ENCODE measurements at places on chromosomes 3 and 15.

DNA sequence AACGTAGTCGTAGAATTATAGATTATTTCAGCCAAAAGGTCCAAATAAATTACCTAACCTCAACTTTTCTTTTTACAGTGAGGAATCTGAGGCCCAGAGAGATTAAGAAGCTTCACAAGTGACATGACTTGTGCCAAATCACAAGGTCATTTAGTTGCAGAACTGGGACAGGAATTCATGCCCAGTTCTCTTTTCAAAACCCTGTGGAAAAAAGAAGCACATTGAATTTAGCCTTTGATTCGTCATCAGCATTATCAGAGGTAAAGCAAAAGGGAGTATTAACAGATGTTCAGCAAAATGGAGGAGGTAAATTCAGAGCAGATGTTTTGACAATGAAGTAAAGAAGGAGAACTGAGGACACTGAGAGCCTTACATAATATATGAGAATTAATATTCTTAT is 4.5 kb downstream of the SERPINI2 start:
- no peak for DNase-seq

GRCh38 chr3:127822041-127822681 is at the start of gene MGLL:
MGLL (minus strand) TSS chr3:127822515; CDS start chr3:127822318, 197 bp downstream.
- DNase-seq, result no peak

GRCh38 chr3:177333533-177334520 is 136.5 kb upstream of the TBL1XR1 start:
- no peak for DNase-seq

- DNase-seq, result no peak
Observed at GRCh38 chr3:30073622-30074021, 532.8 kb upstream of the TGFBR2 start.

DNA sequence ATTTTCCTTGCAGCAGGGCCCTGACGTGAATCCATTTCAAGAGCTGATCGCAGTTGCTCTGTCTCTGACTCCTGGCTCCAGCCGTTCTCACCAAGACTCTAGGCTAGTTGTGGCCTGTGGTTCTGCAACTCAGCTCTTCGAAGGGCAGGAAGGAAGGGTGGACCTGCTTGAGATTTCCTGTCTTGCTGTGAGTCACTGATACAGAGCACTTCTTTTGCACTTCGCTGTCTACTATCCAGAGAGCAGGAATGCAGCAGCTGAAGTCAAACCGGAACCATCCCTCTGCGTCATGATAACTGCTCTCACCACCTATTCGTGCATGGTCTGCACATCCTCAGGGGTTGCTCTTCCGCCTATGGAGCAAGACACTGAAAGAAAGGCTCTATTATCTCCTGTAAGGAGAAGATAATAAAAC is 59.7 kb downstream of the RAP2B start:
- no peak for DNase-seq

DNA sequence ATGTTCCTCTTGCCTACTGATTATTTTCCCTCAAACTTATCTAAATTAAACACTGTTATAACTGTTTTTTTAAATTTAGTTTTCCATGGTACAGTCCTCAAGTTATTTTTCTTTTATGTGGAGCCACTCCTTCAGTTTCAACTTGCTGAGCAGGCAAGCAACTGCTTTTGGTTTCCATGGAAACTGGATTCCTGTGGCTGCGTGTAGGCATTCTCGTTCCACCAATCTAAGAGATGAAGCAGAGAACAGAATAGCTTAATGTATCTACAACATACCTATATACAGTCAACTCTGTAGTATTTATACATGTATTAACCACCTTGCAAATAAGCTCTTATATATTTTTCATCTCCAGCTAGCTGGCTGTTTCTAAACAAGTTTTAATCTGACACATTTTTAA is 25.8 kb upstream of the ANXA2 start:
- DNase-seq, result no peak

- DNase-seq, result no peak
Observed at GRCh38 chr3:46930945-46931403, 45.6 kb downstream of the CCDC12 start.

DNA sequence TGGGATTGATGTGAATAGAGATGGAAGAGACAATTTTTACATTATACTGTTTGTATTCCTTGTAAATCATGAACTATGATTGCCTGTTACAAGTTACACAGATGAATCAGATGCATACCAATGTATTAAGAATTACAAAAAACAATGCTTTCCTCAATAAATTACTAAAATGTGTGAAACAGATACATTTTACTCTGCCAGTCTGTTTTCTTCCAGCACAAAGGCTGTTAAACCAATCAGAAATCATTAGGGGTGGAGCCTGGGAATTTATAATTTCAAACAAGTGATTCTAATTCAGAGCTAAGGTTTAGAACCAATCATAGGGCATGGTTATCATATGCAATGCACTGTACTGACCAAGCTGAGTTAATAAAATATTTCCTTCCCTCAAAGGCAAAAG is 21.8 kb upstream of the ANKRD28 start:
- DNase-seq, result no peak

DNA sequence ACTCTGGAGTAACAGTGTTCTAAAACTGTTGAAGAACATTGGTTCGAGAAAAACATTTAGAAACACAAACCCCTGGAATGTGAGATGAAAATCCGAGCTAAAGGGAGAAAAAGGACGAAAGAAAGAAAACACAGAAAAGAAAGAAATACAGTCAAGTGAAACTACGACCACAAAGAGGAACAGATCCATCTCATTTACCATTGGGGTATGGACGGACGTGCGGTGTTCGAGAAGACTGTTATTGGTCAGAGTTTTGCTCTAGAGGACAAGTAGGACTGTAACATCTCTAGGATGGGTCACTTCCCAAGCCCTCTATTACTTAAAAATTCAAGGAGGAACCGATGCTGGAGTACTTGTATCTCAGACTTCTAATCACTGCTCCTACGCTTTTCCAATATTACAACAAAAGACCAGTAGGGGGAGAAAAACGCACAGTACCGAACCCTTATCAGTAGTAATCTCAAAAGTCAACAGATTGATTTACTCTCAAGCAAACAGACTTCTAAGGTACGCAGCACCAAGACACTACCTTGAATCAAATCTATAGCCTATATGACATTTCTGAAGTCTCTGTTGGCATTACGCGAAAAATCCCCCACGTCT is 1.1 kb upstream of the PIK3CA start:
- peak; percentile 69 for DNase-seq

DNA sequence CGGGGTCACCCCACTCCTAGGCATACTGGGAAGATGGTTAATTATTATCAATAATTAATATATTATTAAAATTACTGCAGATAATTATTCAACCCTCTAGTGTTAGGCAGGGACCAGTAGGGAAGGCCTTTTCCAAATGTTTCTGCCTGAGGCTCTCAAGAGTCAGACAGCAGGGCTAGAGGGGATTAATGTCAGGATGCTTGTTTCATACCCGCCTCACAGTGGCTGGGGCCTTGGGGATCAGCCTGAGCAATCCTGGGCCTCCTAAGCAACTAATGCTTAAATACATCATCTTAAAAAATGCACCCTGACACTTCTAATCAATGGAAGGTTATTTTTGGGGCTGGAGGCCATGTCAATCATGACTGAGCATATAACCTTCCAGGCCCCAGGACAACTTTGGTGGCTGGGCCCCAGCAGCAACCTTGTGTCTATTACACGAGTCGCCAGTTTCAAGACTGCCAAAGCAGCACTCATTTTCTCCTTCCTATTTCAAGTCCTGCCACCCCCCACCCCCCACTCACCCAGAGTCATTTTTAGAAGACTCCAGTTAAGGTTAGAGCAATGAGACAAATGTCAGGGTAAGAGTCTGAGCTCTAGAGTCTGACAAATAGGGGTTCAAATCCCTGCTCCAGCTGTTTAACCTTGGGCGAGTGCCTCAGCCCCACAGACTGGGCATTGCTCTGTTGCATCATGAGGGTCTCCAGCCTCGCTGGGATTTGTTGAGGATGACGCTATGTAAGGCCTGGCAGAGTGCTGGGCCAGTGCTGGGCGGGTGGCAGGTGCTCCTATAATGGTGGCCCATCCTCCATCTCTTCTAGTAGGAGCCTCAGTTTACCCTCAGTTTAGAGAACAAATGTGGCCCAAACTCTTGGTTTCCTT is 6.1 kb downstream of the AMOTL2 start:
- no peak for DNase-seq

DNA sequence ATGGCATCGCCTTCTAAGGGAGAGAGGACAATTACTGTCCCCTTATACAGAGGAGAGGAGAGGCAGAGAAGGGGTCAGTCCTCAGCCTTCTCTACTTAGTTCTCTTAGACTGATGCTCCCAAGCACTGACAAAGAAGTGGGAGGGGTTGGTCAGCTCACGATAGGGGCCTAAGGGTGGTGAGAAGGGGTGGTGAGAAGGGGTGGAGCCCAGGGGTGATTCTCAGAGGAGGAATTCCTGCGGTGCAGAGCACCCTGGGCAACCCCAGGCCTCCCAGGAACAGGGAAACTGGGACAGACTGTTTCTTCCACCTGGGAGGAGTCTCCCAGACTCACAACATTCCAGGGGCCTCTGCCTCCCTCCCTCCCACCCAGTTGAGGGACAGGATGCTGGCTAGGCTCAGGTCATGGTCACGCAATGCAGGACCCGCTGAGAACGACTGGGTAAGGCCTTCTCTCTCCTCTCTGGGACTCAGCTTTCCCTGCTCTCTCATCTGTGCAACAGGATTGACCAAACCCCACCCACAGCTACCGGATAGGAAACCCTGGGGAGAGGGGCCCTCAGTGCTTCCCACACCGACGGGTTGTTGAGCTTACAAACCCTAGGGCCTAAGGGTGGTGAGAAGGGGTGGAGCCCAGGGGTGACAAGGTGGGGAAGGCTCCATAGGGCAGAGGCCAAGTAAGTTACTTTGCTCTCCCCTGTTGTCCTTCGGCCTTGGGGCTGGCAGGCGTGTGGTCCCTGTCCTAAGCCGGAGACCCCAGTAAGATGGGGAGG is 1.5 kb downstream of the TPRA1 start:
- DNase-seq, result no peak

GRCh38 chr15:39731266-39731665 is 51.4 kb downstream of the FSIP1 start:
- DNase-seq, result no peak

DNA sequence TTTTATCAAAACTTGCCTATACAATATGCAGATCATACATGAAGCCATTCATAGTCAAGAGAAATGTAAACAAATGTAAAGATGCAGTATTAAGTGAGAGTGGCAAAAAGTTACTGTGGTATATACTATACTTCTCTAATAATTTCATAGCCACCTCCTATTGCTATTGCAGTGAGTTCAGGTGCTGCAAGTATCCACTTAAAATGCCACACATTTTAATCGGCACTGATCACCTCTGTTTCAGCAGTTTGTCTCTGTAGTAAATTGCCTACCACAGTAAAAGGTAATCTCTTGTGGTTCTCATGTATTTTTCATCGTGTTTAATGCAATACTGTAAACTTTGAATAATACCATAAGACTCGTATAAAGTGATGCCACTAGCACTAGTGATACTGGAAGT is 20.4 kb upstream of the FAH start:
- no peak for DNase-seq

- no peak for DNase-seq
Observed at GRCh38 chr15:41233367-41233771, 2.3 kb downstream of the CHP1 start.

- peak; percentile 41 for DNase-seq
Observed at GRCh38 chr15:81133782-81134461, at the start of gene CFAP161. CFAP161 (plus strand) TSS chr15:81134270; CDS start chr15:81134330, 60 bp downstream.

- no peak for DNase-seq
Observed at GRCh38 chr3:108472001-108472591, 38.3 kb downstream of the MYH15 start.

DNA sequence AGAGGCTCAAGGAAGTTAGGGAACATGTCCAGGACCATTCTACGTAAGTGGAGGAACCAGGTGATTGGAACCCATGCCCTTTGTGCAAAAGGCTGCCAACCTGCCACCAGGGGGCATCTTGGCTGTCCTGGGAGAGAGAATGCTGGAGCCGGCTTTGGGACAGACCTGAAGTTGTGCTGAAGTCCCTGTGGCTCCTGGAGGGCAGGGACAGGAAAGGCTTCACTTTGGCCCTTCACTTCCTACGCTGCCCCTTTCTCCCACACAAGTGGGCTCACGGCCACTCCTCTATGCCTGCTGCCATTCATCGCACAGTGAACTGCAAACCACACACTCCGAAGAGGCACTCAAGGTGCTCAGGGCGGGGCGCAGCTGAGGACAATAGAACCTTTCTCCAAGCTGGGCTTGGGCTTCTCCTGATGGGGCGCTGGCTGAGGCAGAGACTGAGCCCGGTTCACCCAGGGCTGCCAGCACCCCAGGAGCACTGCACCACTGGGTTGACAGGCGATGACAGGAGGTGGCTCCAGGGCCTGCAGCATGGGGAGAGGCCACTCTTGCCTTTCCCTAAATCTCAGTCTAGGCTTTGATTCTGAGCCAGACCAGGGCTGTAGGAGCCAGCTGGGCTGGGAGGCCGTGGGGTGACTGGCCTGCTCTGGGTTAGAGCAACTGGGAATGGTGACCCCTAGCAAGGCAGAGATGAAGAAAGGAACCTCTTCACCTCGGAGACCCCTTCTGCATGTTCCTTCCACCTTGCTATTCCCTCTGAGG is 8.4 kb downstream of the SHF start:
- DNase-seq, result no peak

GRCh38 chr3:142152384-142152783 is 3.0 kb upstream of the TFDP2 start:
- no peak for DNase-seq

DNA sequence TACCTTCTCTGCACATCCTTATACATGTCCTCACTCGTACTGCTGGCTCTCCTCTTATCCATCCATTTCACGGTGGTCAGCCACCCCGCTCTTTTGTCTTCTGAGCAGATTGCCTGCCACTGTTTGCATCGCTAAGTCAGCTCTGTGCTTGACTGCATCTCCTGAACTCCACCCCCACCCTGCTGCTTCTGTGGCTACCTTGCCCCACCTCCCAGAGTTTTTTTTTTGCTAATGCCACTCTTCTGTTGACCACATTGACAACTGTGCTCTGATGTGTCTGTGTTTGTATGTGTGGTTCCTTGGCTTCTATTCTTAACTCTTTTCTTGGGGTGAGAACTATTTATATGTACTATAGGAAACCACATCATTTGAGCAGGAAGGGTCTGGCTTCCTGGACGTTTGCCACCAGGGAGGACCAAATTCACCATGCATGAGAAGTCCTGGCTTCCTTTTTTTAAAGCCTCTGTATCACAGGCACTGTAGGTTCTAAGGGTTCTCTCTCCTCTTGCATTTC is 12.8 kb upstream of the MTMR10 start:
- DNase-seq, result no peak

GRCh38 chr15:72982714-72983113 is 69.5 kb upstream of the NEO1 start:
- DNase-seq, result no peak

- no peak for DNase-seq
Observed at GRCh38 chr3:156764751-156765150, 61.4 kb upstream of the LEKR1 start.

- DNase-seq, result no peak
Observed at GRCh38 chr15:90402223-90402622, 14.2 kb downstream of the IQGAP1 start.

GRCh38 chr3:9168241-9168741 is 81.2 kb downstream of the SRGAP3 start:
- no peak for DNase-seq

DNA sequence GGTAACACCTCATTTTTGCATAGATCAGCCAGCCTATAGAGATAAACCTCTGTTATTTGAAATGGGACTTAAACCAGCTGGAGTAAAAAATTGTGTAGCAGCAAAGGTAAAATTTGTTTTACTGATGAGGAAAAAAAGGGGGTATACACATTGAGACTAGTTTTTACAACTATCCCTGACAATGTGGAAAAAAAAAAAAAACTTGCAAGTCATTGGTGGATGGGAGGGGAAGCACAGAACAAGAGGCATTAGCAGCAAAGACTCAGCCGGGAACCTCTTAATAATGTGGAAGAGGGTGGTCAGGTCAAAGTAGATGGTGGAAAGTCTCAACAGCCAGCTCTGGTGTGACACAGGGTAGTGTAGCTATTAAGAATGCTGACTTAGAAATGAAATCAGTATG is 14.5 kb downstream of the FBXO22 start:
- no peak for DNase-seq

Measured in NCI-H2081 treated with DMSO at 0.1 percent for 48 hours (cell line).